ENCODE measurements at places on chromosomes 5 and 9.
A peak's percentile ranks its signal among the peaks of the same experiment; 100 is the strongest.

DNA sequence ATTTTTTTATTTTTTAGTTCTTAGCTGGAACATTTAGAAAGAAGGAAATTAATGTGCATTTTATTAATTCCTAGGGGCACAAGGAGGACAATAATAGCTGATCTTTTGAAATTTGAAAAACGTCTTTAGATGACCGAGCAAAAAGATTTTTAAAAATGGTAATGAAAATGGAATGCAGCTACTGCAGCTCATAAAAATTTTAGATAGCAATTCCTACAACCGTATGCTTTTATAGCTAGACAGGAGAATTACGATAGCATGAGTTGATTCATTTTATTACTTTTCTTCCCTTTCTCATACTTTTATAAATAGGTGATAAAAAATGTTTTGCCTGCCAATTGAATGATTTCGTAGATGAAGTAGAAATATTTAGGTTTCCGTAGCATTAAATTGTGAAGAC is 13.7 kb upstream of the RUFY1 start:
- no peak for DNase-seq

- no peak for DNase-seq
These were observed 1712.5 kb upstream of the C9orf72 start for GRCh38 chr9:29285818-29286217.

DNA sequence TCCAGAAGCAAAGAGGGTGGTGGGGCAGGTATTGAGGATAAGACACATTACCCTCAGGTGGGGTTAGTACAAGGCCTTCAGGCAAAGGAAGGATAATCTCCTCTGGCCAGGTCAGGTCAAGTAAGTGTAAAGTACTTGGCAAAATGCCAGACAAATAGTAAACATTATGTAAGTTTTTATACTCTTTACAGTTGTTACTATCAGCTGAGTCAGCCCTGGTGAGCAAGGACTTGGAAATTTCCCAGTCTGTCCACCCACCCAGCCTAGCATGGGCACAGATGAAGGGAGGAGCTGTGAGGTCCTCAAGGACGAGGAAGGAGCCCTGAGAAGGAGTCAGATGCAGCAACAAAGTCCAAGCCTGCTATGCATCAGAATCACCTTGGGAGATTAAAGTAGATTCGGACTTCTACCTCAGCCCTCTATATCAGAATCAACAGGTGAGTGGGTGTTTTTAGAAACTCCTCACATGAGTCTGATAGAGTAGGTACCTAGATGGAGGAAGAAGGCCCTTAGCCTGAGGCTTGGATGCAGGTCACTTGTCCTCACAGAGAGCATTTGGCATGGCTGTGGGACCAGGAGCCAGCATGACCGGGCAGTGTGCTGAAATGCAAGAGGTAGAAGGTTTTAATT is 50.2 kb upstream of the BARX1 start:
- no peak for DNase-seq

DNA sequence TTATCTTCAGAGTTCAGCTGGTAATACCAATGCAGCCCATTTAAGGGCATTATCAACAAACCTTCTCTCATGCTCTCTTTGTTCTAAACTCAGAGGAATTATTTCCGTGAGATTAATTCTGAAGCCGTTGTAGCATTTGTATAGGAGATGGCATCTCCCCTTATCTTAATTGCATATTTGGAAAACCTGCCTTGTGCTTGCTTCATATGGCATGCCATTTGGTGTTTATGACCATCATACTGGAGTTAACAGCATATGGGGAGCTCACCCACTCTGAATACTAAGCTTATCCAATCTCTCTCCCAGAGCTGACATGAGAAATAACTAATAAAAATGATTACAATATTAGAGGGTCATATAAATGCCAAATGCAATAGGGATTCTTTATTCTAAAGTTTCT is 243.2 kb downstream of the BRINP1 start:
- no peak for DNase-seq

DNA sequence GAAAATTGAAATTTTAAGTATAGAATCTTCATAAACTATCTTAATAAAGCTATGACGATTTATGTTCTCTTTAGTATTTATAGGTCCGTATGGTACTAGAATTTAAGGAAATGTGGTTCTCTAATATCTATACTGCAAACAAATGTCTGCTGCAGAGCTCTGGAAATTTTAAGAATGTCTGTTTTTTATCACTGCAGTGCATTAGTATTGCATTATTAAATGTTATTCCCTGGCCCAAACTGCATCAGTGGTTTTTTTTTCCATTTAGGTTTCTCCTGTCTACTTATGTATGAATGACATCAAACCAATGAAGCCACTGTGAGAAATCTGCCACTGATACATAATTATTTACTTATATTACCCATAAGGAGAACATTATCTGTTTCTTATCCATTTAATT is 211.4 kb upstream of the CD180 start:
- no peak for DNase-seq

- no peak for DNase-seq
These were observed 80.6 kb downstream of the MYO10 start for GRCh38 chr5:16855485-16855884.

DNA sequence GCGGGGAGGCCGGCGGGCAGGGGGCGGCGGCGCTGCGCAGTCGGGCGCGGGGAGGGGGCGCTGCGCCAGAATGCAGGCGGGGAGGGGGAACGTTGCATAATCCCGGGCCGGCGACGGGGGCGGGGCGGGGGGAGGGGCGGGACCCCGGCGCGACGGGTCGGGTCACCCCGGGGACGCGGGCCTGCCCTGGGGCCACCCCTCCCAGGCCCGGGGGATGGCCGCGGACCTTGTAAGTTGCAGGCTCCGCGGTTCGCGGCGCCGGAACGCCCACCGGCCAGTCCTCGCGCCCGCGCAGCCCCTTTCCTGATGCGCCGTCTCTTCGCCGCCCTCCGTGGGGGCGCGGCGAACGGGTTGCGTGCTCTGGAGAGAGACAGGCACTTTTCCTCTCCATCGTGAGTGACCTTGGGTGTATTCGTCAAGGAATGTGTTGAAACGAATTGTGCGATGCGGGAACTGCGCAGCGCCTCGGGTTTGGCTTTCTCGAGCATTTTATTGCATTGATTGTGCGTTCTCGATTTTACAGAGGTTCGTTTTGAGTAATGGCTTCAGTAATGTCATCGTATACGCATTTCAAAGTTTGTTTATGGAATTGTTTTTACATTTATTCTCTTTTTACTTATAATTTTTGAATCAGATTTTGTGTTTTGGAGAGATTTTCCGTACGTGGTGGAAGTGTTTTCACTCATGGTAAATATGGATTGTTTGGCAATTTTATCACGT is 802 bp downstream of the SPIN1 start:
- DNase-seq = peak; percentile 12

DNA sequence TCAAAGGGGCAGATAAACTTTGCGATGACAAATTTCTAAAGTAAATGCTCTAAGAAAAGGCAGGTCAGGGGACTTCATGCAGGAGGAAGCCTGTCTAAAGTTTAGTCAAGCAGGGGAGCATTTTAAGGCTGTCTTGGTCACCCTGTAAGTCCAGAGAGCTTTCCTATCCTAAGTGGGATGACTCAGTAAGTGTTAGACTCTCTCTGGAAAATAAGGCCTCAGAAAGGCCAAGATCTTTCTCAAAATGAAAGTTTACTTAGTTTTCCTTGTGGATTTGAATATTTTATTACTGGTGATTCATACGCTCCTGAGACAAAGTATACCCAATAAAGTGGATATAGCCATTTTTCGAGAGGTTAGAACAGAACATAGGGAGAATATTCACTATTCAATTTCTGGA is 806.9 kb upstream of the CDH9 start:
- DNase-seq = no peak

DNA sequence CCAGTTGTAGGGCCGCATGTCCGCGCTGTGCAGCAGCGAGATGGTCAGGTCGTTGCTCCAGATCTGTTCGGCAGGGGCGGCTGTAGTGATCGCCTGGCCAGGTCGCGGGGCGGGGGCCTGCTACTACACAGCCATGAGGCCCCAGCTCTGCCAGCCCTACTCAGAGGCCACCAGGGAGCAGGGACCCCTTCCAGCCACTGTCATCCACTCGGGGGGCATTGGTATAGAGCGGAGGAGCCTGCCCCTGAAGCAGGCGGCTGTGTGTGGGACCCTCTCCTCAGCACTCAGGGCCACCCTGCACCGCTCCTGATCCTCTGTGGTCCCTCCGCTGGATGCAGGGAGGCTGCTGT is 1.7 kb downstream of the FBXW5 start:
- DNase-seq = no peak

GRCh38 chr9:75378036-75378435 is 289.7 kb downstream of the OSTF1 start:
- no peak for DNase-seq

DNA sequence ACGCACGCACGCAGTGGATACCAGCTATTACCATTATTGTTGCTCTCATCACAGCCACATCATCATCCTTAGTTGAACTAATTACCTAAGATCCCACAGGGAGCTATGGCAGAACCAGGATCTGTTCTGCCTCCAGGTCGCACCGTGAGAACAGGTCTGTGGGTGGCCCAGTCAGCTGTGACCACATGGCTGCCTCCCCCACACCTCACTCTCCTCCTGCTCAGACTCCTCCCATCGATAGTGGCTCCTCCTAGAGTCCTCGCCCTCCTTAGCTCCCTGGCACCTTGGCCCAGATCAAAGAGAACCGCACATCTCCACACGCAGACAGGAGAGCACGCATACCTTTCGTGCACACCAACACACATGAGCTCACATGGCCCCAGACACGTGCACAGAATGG is 32.4 kb upstream of the RPL26L1 start:
- no peak for DNase-seq

GRCh38 chr5:152140347-152140746 is 215.7 kb upstream of the GLRA1 start:
- no peak for DNase-seq

GRCh38 chr9:132588501-132589147 is 6.2 kb downstream of the BARHL1 start:
- no peak for DNase-seq

- DNase-seq = no peak
These were observed 25.6 kb downstream of the STK10 start for GRCh38 chr5:172162323-172162986.

- DNase-seq = no peak
These were observed 606 bp downstream of the EEIG1 start for GRCh38 chr9:127980060-127980705.

DNA sequence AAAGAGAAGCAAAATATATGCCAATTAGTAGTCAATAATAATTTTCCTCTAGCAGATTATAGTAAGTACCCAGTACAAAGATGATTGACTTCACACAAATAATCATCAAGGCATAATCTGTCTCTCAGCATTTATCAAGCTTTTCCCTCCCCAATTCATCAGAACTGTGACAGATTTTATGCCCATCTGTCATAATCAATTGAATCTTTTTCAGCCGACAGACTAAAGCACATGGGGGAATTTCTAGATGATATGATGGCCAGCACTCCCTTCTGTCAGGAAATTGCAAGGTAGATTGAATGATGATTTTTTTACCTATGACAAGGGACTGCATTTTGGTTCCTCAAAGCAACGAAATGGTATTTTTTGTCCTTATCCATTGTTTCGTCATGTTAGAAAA is 227.1 kb upstream of the CYLC2 start:
- DNase-seq = no peak

GRCh38 chr9:138028596-138028995 is 151.0 kb downstream of the CACNA1B start:
- no peak for DNase-seq

DNA sequence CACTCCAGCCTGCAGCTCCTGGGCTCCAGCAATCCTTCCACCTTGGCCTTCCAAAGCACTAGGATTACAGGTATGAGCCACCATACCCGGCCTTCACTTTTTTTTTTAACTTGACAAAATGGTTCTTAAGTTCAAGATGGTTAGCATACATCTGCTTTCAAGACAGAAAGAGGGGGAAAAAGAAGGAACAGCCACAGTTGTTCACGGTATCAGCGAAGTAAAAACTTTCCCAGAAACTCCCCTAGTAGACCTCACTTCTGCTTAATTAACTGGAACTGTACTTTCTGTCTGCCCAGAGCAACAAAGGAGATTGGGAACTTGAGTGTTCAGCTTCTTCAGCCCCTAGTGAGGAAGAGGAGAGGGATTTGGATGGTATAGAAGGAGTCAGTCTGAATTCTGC is 116.7 kb downstream of the UGCG start:
- no peak for DNase-seq

DNA sequence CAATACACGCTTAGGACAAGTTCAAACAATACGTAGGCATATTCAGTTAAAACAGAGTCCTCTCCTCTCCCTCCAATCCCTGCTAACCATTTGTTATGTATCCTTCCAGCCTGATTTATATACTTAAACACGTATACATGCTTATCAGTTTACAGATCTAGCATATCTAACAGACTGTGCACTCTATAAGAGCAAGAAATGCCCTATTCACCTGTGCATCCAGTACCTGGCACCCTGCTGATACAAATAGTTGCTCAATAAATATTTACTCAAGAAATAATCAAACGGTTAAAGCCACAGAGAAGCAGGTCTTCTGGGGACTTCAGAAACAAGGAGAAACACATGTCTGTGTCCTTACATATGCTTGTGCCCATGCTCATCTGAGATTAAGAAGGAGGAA is 55.9 kb downstream of the MLLT3 start:
- no peak for DNase-seq

- no peak for DNase-seq
These were observed 294.8 kb downstream of the ASTN2 start for GRCh38 chr9:117120061-117120460.

GRCh38 chr5:130708754-130709153 is 456.3 kb downstream of the HINT1 start:
- no peak for DNase-seq

DNA sequence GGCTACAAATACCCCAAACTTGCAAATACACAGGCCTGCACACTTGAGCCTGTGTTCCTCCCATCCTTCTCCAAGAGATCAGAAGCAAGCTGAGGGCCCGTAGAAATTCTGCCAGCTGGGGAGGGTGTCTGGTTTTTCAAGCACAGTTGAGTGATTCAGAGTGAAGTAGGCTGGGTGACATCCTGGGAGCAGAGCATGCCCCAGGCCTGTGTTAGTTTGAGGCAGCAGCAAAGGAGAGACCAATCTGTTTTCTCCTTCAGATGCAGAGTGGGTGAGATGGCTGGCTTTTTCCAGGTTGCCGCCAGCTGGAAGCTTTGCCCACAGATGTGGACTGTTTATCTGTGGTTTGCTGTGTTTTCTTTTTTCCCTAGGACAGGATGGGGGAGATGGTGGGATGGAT is 63.1 kb downstream of the RCL1 start:
- no peak for DNase-seq

GRCh38 chr5:107783551-107783950 is 112.8 kb upstream of the EFNA5 start:
- no peak for DNase-seq

DNA sequence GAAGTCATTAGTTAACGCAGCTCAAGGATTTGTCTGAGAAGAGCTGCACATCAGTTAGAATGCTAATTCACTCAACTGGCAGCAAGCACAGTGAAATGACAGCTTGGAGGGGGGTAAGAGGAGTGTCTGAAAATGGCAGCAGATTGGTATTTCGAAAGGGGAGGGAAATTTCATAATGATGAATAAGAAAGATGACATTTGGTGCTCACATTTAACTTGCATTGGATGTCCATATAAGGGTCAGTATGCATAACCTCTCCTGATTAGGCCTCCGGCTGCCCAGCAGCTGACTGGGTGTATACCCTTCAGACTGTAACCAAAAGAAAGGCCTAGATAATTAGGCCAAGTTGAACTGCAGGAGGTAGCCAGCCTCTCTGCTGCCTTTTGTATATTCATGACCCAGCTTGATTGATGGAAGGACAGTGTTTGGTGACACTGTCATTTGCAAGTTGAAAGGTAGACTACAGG is 131.0 kb downstream of the PBX3 start:
- DNase-seq = no peak

All from stimulated activated CD4-positive, alpha-beta T cell treated with anti-CD3 and anti-CD28 coated beads, Interleukin-1b, Interleukin-23, amount 100 ng/mL, for 24 hours (primary cell).